ENCODE measurements at places on chromosomes 7 and 10.

- DNase-seq = no peak
Measured at GRCh38 chr7:133051066-133051465, 30.8 kb downstream of the CHCHD3 start.

- no peak for DNase-seq
Measured at GRCh38 chr7:121451367-121452094, 55.4 kb upstream of the FAM3C start.

- DNase-seq = no peak
Measured at GRCh38 chr7:132061937-132062336, 505.5 kb upstream of the PODXL start.

GRCh38 chr10:19488592-19489280 lies 327.5 kb upstream of the PLXDC2 start:
- peak; percentile 13 for DNase-seq

- DNase-seq = peak; percentile 84
Measured at GRCh38 chr10:118955951-118956801, 73.3 kb upstream of the NANOS1 start.

GRCh38 chr10:113214331-113214730 lies 264.3 kb downstream of the TCF7L2 start:
- DNase-seq = no peak

DNA sequence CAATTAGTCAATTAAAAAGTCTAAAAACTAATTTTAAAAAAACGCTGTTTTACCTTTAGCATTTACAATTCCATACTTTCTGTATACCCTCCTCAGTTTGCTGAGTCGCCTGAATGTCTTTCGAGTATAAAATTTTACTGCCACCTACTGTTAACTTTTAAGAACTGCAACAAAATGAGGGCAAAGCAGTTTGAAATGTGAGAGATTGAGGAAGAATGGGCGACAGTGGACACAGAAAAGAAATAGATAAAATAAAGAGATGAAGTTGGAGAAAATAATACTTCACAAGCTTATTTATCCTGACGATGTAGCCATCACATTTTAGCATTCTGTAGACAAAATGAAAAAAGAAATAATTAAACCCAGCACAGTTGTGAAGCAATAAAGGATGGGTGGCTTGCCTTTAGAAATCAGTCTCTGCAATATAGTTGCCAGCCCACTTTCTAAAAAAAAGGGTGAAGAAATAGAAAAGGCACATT lies 110.8 kb upstream of the PTN start:
- DNase-seq = peak; percentile 62
